Stimulated activated CD4-positive, alpha-beta T cell treated with anti-CD3 and anti-CD28 coated beads, TNF-alpha, amount 100 ng/mL, for 4 hours (primary cell): ENCODE measurements at places on chromosomes 12 and 14.
A peak's percentile ranks its signal among the peaks of the same experiment; 100 is the strongest.

- no peak for DNase-seq
Observed at GRCh38 chr14:95167177-95167576, 9.8 kb upstream of the DICER1 start.

DNA sequence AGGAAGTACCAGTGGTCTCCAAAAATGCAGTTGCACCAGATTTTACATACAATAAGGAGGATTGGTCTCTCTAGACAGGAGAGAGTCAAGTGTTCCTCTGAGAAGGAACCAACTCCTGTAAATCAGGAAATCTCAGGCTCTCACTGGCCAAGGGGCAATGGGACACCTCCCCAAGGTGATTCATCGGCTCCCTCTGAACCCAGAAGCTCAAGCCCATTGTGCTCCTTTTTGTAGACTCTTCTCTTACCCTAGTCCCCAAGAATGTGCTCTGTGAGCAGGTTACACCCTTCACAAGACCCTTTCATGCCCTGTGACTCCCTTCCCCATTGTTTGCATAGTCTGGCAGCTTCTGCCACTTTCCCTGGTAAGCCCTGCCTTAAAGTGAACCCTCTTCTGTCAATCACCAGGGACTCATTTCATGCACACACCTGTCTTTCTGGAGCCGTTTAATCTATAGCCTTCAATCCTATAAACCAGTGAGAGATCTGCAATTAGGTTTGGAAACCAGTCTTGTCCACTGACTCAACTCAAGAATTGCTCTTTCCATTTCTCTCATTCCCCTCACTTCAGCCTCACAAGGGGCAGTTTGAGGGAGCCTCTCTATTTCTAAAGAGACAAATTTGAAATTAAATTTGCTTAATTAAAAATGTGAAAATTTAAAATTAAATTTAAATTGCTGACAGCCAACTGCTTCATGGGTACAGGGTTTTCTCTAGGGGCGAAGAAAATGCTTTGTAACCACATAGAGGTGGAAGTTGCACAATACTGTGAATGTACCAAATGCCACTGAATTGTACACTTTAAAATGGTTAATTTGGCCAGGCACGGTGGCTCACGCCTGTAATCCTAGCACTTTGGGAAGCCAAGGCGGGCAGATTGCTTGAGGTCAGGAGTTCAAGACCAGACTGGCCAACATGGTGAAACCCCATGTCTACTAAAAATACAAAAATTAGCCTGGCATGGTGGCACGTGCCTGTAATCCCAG, 38.3 kb upstream of the LTA4H start:
- no peak for DNase-seq

DNA sequence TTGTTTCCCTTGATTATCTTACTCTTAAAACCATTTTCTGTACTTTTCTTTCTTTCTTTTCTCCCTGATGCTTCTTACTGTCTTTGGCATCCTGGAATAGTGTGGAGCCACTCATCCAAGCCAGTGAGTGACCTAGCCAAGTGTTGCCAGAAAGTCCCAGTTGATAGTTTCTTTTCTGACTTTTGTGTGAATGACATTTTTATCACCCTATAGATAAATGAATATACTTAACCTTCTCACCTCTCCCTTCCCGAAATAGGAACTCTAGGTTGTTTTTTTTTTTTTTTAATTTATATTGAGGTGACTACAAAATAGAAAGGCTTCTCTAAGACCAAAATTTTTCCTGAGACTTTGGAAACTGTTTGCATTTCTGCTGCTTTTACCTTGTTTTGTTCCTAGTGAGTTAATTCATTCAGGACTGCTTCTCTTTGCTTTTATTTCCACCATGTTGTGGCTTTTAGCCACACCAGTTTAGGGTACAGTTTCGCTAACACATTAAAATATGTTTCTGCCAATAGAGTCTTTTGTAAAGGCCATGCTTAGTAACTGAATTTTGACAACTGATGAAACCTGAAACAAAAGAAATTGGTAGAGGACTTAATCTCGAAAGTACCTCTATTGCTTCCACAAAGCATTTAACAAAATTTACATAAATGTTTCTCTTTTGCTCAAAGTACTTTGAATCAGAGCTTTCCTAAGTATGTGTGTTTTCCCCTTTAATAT, 194.6 kb downstream of the ERC1 start:
- DNase-seq: no peak

- no peak for DNase-seq
Observed at GRCh38 chr12:116400636-116401372, 123.3 kb upstream of the MED13L start.

- no peak for DNase-seq
Observed at GRCh38 chr14:57609192-57610075, 115.8 kb upstream of the CCDC198 start.

GRCh38 chr12:58277231-58277630, 335.9 kb downstream of the ATP23 start:
- no peak for DNase-seq

DNA sequence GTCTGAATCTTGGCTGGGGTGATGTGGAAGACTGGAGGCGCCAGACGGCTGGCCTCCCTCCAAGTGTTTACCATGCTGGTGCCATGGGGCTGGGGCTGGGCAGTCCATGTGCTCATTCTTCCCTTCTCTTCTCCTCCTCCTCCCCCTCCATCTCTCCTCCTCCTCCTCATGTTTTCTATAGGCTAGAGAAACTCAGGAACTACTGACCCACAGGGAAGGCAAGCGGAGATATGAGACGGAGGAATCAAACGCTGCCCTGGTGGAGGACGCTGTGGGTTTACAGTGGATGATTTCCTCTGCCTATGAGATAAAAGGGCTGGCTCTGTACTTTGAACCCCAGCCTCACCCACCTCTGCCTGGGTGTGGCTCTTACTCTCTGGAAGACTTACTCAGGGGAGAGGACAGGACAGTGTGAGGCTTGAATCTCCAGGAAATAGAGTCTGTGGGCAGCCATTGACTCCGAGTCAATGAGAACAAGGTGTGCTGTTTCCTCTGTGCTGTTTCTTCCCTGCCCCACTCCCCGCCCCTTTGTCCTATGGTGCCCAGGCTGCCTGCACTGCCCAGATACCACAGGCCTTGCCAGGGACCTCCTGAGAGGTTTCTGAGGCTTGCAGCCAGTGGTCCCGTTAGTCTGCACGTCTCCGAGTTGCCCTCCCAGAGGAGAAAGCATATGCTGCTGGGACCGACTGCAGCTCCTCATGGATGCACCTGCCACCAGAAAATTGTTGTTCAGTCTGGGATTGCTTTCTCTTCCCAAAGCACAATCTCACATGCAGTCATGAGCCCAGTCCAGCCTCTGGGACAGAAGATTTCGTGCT, 132.6 kb upstream of the ARHGAP5 start:
- no peak for DNase-seq

- DNase-seq: peak; percentile 27
Observed at GRCh38 chr14:89720741-89721729, 233.5 kb downstream of the EFCAB11 start.

GRCh38 chr12:5489760-5490406, 58.0 kb downstream of the NTF3 start:
- DNase-seq: no peak

DNA sequence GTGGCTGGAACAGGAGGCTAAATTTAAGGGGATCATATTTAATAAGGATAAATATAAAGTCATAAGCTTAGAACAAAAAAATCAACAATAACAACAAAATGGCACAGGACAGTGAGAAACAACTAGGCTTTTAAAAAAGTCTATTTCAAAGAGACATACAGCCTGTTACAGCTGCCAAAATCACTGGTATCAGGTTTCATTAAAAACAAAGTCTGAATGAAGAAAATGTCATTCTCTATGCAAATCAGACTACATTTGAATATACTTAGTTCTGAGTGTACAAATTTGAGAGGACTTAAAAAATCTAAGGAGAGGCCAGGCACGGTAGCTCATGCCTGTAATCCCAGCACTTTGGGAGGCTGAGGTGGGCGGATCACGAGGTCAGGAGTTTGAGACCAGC, 44.0 kb downstream of the TFCP2 start:
- no peak for DNase-seq

GRCh38 chr14:64074961-64075612, 219.1 kb downstream of the ESR2 start:
- DNase-seq: no peak

GRCh38 chr12:91496337-91496736, 313.7 kb upstream of the DCN start:
- DNase-seq: no peak

DNA sequence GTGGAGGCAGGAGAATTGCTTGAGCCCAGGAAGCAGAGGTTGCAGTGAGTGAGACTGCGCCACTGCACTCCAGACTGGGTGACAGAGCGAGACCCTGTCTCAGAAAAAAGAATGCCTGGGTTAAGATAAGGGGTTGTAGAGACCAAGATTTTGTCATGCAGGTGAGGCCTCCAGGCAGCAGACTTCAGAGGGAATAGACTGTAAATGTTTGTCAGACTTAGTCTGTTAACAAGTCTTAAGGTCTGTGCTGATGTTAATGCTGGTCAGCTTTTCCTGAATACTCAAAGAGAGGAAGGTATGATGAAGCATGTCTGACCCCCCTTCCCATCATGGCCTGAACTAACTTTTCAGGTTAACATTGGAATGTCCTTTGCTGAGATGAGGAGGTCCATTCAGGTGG, 83.0 kb upstream of the FUT8 start:
- no peak for DNase-seq

DNA sequence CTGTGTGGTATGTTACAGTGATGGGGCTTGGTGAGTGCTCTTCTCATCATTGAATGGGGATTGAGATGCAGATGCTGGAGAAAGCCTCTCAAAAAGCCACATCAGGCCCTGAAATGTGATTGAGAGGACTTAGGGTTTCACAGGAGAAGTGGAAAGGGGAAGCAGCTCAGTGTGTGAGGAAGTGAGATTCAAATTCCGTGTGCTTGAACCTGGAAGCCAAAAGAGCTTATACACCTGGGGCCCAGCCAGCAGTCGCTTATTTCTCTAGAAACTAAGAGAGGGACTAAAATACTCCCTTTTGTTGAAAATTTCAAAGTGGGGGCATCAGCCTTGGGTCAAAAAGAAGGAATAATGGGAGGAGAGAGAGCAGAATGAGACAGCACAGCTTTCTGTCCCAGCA, 39.1 kb upstream of the GZMB start:
- no peak for DNase-seq

DNA sequence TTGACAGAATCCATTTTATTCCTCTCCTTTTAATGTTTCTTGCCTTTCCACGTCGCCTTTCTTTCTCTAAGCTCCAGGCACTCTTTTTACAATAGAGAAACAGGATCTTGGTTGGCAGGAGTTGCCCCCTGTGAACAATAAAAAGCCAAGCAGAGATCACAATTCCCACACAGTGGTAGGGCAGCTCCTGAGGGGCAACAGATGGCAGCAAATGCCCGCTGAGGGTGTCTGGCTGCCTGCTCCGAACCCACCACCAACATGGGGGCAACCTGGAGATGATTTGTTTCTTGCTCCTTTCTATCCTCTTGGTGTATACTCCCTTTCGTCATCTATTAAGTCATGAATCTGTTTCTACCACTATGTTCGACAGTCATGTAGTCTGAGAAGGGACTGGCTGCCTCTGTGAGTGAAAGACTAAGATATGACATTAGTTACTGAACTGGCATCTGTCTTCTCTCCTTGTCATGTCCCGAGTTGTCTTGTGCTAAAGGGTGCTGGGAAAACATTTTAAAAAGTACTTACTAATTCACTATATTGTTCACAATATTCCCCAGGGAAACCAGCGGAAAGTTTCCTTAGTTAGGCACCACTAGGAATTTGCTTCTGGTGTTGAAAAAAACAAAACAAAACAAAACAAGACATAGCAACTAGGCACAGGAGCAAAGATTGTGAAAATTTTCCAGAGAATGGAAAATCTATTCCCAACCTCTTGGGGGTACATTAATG, 170.1 kb downstream of the STXBP6 start:
- DNase-seq: no peak

DNA sequence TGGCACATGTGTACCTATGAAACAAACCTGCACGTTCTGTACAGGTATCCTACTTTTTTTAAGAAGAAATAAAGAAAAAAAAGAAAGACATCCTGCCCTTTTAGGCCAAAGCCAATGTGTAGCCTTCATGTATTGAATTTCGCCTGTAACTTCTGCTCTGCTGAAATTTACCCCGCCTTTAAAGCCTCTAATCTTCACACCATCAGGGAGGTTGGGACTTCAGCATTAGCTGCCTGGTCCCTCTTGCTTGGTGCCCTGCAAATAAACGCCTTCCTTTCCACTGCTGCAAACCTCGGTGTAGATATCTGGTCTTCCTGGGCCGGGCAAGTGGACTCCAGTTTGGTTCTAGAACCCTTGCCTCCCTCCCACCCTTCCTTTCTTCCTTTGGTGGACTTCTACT, 2.6 kb upstream of the KRT71 start:
- DNase-seq: no peak

GRCh38 chr12:128798571-128799341, 25.0 kb downstream of the SLC15A4 start:
- DNase-seq: no peak

DNA sequence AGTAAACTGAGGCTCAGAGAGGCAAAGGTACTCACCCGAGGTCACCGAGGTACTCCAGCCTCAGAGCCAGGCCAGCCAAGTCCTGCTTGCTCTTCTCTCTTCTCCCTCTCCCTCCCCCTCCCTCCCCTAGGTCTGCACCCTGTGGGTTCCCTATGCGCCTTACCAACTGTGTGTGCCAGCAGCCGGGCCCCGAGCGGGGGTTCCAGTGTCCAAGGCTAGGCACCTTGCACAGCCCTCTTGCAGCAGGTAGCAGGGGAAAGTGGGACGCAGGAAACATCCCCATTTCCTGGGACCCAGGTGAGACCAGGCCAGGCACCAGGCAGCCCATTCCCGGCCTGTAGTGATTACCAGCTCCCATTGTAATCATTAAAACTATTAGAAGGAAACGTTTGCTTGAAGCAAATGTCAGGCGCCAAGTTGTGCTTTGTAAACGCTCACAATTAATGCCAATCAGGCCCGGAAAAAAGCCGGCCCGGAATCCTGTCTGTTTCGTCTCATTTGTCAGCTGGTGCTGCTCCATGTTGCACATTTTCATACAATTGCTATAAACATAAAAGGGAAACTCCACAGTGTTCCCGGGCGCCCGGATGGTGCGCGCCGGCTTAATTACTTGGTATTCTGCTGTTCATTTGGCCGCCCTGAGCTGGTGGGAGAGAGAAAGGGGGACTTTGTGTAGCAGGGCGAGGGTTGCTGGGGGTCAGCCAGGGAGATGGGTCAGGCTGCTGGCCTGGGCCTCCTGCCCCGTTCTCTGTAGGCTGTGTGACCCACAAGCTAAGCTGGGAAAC, 11.9 kb downstream of the FAM222A start:
- no peak for DNase-seq

- no peak for DNase-seq
Observed at GRCh38 chr12:112677050-112677765, 114.3 kb upstream of the RPH3A start.

DNA sequence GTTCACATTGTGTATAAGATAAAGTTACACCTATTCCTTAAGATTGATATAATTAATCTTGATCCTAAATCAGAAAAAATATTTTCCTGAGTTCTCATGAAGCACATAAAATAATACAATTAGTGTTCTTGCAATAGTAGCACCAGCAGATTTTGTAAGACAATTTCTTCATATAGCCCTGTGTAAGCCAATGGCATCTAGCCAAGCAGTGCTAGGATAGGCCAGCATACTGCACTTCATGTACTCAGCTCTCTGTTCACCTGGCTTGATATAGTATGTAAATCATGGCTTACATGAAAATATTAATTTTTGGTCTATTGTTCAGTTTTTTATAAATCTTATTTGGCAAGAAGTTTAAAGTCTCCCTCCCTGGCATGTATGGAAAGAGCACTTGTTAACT, 1.9 kb downstream of the KLRF2 start:
- no peak for DNase-seq

GRCh38 chr14:65470404-65470880, 57.9 kb downstream of the FUT8 start:
- no peak for DNase-seq
